ENCODE measurements at places on chromosomes 6 and 20.

DNA sequence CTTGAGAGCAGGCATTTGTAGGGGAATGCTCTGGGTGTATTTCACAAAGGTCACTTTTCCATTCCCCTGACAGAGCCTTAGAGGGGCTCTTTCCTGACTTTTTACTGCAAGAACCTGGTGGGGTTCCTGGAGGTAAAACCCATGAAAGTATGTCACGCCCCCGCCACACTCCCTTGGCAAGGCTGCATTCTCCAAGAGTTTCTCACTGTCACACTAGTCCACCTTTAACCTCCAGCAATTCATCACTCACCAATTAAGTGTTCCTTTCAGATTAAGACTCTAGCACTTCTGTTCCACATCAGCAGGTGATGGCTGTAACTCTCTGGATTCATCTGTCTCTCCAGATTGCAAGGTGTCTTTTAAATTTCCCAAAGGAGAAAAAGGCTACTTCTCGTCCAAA, 32.7 kb upstream of the NKX2-4 start:
- DNase-seq, result no peak

- DNase-seq, result no peak
Measured at GRCh38 chr6:112065426-112065986, 11.6 kb downstream of the CCN6 start.

GRCh38 chr6:111992851-111993250, 61.1 kb upstream of the CCN6 start:
- DNase-seq, result no peak

- no peak for DNase-seq
Measured at GRCh38 chr20:20448881-20449280, 81.0 kb downstream of the INSM1 start.

DNA sequence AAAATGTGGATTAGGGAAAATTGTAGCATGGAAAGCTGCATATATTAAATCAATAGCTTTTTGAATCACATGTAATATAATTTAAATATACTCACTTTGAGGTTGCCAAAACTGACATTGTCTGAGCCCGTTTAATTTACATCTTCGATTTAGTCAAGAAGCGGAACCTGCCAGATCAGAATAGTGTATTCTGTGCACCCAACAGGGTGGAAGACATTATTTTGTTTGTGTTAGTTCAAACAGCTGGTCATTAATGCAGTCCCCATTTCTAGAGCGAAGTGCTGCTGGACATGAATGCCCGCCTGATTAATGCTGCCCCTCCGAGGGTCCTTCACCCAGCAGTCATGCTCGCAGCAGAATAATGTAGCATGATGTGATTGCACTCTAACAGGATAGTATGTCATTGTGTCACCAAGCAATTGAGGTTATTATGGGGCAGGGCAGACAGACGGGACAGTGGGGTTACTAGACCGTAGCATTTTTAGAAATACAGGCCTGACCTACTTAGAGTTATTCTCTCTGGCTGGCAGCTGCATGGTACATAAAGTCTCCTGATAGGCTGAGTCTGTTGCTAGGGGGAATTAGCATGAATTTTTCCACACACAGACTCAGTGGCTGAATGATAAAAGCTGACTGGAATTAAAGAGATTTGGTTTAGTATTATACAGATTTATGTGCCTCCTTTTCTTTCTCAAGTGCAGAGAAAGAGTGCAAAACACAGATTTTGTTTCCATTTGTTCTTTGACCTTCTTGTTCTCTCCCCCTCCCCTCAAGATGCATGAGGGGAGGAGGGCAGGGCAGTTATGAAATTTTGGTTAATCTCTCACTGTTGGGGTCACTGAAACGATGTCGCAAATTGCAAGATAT, 147.1 kb downstream of the PRL start:
- no peak for DNase-seq

GRCh38 chr20:12083269-12083668, 165.6 kb downstream of the BTBD3 start:
- no peak for DNase-seq

- no peak for DNase-seq
Measured at GRCh38 chr6:160972111-160972510, 19.5 kb upstream of the MAP3K4 start.

DNA sequence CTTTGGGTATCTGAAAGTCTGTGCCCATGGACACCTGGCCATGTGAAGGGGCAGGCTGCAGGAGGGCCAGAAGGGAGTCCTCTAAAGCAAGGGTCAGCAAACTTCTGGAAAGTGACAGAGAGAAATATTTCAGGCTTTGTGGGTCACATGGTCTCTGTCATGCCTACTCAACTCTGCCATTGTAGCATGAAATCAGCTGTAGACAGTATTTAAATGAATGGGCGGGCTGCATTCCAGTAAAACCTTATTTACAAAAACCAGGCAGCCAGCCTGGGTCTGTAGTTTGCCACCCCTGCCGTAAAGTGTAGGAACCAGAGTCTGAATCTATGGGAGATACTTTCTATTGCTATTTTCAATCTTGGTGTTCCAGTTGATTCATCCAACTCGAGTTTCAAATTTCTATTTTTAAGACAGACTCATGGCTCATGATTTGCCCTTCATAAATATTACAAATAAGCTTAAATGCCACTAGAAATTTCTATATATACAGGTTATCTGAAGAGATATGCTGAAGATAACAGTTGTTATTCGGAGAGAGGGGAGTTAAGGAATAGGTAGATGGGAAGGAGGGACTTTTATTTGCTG, 19.0 kb upstream of the ADGRF4 start:
- no peak for DNase-seq

- DNase-seq, result no peak
Measured at GRCh38 chr6:41367700-41368099, 32.3 kb downstream of the NCR2 start.

DNA sequence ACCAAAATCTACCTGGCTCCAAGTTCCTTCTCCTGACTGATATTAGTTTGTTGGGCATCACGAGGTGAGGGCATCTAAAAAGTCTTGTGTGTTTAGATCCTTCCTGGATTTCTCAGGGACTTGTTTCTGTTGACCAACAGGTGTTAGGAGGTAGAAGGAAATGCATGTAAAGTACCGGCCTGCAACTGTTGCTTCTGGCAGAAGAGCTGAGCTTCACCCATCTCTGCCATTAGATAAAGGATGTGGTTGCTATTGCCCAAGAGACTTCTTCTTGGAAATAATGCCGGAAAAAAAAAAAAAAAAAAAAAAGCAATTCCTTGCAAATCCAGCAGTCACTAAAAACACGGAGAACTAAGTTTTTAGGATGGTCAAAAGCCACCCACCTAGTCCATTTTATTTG, 303.1 kb downstream of the CDH26 start:
- no peak for DNase-seq

DNA sequence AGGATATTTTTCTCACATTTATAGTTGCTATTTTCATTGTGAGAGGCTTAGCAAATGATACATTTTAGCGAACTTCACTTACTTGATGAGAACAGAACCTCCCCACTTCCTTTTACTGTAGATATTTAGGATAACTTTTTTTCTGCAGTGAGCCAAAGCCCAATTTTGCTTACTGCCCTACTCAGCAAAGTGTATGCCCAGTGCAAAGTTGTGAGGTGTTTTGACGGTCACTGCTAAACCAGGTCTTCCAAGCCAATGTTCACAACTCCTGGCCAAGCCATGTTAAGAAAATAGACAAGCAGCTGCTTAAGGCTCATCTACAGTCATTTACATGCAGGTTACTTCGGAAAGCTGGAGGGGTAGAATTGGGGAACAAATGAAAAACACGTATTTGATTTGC, 144.8 kb downstream of the ADGRG6 start:
- no peak for DNase-seq

DNA sequence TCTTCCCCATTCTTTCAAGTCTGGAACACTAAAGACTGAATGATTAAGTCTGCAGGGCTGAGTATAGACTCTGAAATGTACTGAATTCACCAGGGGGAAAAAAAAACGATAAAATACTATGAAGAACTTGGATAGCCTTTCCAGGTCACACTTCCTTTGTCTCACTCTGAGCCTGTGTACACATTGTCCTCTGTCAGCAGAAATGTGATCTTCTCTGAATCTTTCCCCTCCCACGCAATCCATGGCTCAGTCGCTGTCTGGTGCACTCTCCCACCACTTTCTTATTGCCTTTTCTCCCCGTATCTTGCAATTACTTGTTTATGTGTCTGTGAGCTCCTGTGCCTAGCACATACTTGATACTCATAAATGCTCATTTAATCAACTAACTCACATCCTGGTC, 212.6 kb upstream of the RSPO3 start:
- DNase-seq, result no peak

DNA sequence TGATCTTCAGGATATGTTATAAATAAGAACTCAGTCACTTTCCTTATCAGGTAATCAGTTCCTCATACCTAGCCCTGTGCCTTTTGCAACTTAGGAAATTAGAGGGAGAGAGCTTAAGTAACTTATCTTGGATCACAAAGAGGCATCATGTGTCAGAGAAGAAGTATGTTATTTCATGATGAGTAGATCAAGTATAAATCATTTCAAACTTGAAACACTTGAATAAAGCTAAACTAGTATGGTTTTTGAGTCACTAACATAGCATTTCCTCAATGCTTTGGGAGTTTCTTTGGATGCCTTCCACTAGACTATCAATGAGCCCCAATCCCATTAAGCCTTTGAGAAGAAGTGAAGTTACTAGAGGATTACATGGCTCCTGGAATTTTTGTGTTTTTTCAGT, 102.6 kb upstream of the TNFAIP3 start:
- no peak for DNase-seq

- DNase-seq, result no peak
Measured at GRCh38 chr6:126907996-126908395, 210.5 kb upstream of the RSPO3 start.

Data from stimulated activated CD4-positive, alpha-beta T cell treated with anti-CD3 and anti-CD28 coated beads, Interleukin-15, amount 100 ng/mL, for 48 hours (primary cell).